T-helper 1 cell treated with Interleukin-12 subunit alpha and Interleukin-12 subunit beta and Interleukin-4 antibody, amounts not matched to agents 30 ng/mL and 1 ng/mL, for 36 hours (primary cell): ENCODE measurements at places on chromosomes 3 and 15. TPM values are rescaled to one million over a fixed set of nuclear protein-coding genes. Genes with fewer than 3 reads are reported as not detected.

NUSAP1 gene
- 170 and 176 TPM in 2 replicates for total RNA-seq

LSAMP gene
- total RNA-seq = not detected in 2 replicates

MRPS22 gene
- 36.5 and 36.9 TPM in 2 replicates for total RNA-seq

POLQ gene
- 24.6 and 27.1 TPM in 2 replicates for total RNA-seq

PLSCR2 gene
- total RNA-seq = 0.71 and 1.1 TPM in 2 replicates

ASB7 gene
- 23.3 and 26.7 TPM in 2 replicates for total RNA-seq

RTP4 gene
- total RNA-seq = 21.3 and 21.6 TPM in 2 replicates

DOCK3 gene
- 1.5 and 1.6 TPM in 2 replicates for total RNA-seq

HEG1 gene
- 39.9 and 44.6 TPM in 2 replicates for total RNA-seq

STRA6 gene
- total RNA-seq = 0.17 TPM in 1 of 2 replicates, not detected in the other

CCDC80 gene
- 0.25 and 0.44 TPM in 2 replicates for total RNA-seq

SCN5A gene
- not detected in 2 replicates for total RNA-seq
